ENCODE measurements at places on chromosomes 4 and X.

- DNase-seq, result no peak
- no peak overlapping the region for H3K27ac ChIP-seq
- H3K36me3 ChIP-seq, result no peaks in the 10 kb centered on the region
- H3K4me1 ChIP-seq, result no peaks in the 10 kb centered on the region
Observed at GRCh38 chr4:13705521-13706041, 78.1 kb upstream of the BOD1L1 start.

DNA sequence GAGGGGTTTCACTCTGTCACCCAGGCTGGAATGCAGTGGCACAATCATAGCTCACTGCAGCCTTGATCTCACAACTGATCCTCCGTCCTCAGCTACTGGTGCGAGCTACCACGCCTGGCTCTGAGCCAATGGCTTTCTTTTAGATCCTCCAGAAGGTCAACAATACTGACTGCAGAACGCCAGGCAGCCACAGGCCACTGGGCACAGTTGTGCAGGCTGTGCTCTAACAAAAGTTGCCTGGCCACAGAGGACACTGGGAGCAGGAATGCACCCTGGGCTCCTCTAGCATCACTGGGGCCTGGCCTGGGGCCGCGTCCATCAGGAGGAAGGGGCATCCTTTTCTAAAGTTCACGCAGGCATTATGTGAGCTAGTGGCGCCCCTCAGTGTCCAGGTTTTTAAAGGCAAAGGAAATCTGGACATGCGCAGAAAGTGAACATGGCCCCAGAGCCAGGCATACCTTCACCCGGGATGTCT, 14.9 kb upstream of the PORCN start:
- no peaks in the 10 kb centered on the region for H3K36me3 ChIP-seq
- DNase-seq, result no peak
- no peak overlapping the region for H3K27ac ChIP-seq
- peaks cover 6% of the 10 kb centered on the region for H3K4me1 ChIP-seq

DNA sequence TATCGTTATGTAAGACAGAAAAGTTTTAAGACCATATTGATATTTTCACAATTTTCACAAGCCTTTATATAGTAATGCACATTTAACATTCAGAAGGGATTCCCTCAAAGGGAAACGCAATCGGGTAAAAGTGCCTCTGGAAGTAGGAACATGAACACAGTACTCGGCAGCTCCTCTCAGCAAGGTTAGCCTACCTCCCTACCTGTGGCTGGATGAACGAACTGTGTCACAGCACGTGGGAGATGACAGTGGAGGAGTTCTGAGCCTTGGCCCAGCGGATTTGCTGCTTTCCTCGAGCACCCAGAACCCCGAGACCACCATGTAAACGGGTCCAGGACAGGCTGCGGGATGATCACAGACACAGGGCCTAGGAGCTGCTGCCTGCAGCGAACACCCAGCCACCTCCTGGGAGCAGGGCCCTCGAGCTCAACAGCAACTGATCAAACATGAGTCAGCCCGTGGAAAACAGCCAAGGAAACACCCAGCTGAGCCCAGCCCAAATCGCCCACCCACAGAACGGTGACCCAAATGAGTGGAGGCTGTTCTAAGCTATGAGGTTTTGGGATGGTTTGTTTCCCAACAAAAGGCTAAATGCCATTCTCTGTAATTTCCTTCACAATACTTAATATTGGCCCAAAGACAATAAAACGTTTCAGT, 30.4 kb downstream of the FAT1 start:
- no peaks in the 10 kb centered on the region for H3K27me3 ChIP-seq
- H3K36me3 ChIP-seq, result no peaks in the 10 kb centered on the region
- DNase-seq, result no peak
- no peak overlapping the region for H3K27ac ChIP-seq

DNA sequence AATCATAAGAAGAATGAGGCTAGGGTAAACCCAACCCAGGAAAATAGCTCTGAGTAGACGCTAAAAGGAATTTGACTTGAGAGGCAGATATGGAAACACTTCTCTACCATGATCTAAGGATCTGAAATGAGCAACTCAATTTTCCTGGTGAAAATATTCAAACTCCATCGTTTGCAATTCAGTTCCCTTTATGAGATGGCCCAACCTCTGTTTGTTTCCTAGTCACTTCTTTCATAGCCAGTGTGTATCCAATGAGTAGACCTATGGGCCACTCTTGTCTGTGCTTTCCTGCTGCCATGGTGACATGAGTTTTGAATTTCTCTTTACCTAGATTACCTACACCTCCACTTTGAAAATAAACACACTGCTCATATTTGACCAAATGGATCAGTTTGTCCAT, 176.2 kb upstream of the GPRIN3 start:
- H3K27me3 ChIP-seq, result no peaks in the 10 kb centered on the region
- H3K27ac ChIP-seq, result no peak overlapping the region
- no peaks in the 10 kb centered on the region for H3K4me1 ChIP-seq
- peaks cover 3% of the 10 kb centered on the region for H3K36me3 ChIP-seq
- H3K4me3 ChIP-seq, result no peak overlapping the region

- H3K27ac ChIP-seq, result no peak overlapping the region
- H3K27me3 ChIP-seq, result no peaks in the 10 kb centered on the region
- no peaks in the 10 kb centered on the region for H3K4me1 ChIP-seq
Observed at GRCh38 chr4:85776579-85776978, 301.6 kb downstream of the ARHGAP24 start.

DNA sequence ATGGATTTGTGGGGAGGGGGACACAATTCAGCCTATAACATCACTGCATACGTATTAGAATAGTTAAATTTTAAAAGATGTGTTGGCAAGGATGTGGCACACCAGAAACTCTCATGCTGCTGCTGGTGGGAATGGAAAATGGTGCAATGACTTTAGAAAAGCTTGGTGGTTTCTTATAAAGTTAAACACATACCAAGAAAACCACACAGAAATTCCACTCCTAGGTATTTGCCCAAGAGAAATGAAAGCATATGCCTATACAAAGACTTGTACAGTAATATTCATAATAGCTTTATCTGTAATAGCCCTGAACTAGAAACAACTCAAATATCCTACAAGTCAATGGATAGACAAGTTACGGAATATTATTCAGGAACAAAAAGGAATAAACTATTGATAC, 71.3 kb upstream of the PDHA1 start:
- H3K27me3 ChIP-seq, result no peaks in the 10 kb centered on the region
- H3K27ac ChIP-seq, result no peak overlapping the region
- no peak overlapping the region for H3K4me3 ChIP-seq
- DNase-seq, result no peak
- H3K36me3 ChIP-seq, result no peaks in the 10 kb centered on the region

GRCh38 chrX:136822337-136823095, 41.8 kb upstream of the ARHGEF6 start:
- no peak for DNase-seq
- peaks cover 6% of the 10 kb centered on the region for H3K4me1 ChIP-seq
- peaks cover 50% of the 10 kb centered on the region for H3K36me3 ChIP-seq
- H3K27me3 ChIP-seq, result no peaks in the 10 kb centered on the region
